ENCODE measurements at places on chromosomes 7 and 10.

- DNase-seq: no peak
Measured at GRCh38 chr7:76380623-76380966, 21.8 kb upstream of the YWHAG start.

GRCh38 chr7:76261329-76261728 lies 41.1 kb upstream of the HSPB1 start:
- no peak for DNase-seq

DNA sequence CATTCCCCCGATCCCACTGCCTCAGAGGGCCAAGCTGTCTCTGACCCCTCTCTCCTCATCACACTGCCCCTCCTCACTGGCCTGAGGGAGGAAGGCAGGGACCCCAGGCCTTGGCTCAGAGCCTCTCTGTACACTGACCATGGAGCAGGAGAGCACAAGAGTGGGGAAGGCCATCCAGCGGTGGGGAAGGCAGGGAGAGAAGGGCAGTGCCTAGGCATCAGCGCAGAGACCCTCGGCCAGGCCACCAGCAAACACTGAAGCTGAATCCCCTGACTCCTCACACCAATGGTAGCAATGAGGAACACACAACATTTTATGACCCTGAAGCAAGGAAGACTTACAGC lies 14.8 kb downstream of the OGDHL start:
- DNase-seq: no peak

GRCh38 chr7:96236198-96237039 lies 85.5 kb downstream of the SLC25A13 start:
- peak; percentile 66 for DNase-seq

DNA sequence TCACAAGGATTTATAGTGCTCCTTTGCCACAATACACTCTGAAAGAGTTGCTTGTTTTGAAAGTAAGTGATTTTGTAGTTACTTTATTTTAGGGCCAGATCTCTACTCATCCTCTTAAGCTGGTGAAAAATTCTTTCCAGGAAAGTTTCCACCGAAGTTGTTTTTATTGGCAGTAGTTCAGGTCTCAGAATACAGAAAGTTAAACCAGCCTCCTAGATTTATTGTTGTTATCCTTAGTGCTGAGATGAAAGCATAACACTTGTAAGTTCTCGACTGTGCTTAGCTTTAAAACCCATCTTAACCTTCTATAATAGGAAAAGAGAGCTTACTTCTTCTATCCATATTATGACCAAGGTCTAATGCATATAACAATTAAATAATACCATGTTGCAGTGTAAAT lies 5.5 kb downstream of the AP3M1 start:
- DNase-seq: no peak

- DNase-seq: no peak
Measured at GRCh38 chr10:75223507-75223906, 12.2 kb downstream of the COMTD1 start.

- DNase-seq: no peak
Measured at GRCh38 chr10:26278295-26278694, 61.7 kb downstream of the GAD2 start.

DNA sequence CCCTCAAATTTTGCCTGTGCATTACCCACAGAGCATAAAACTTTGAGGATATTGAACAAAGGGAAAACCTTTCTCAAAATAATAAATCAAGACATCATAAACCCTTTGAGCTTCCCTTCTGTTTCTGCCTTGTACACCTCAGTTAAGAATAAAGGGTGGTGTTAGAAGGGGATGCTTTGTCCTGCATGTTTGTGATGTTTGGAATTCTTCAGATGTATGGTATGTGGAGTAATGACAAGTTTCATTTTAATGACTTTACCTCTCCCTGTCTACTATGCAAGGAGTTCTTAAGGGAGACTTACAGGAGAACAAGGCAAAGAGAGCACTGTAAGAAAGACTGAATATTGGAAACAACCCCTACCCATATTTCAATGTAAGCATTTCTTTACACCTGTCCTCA lies 99.2 kb downstream of the HECW1 start:
- DNase-seq: no peak

DNA sequence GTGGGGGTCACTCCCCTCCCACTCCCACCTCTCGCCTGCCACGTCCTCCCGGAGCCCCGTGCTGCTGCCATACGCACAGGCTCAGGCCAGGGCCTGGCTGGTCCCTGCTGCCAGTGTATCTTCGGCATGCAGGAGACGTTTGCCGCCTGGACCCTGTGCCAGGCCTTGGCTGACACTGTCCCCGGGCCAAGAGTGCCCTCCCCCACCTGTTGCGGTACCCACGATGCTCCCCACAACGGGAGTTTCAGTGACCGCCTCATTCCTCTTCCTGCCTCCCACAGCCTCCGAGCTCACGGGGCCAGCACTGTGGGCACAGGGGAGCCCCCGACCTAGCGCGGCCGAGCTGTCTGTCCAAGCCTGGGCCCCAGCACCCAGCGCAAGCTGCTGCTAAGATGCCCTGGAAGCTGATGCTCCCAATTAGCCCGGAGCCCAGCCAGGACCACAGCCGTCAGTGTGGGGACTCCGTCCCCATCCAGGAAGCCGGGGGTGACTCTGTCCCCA lies 7.4 kb downstream of the TTYH3 start:
- no peak for DNase-seq

GRCh38 chr10:48632166-48632565 lies 27.3 kb upstream of the ARHGAP22 start:
- no peak for DNase-seq

DNA sequence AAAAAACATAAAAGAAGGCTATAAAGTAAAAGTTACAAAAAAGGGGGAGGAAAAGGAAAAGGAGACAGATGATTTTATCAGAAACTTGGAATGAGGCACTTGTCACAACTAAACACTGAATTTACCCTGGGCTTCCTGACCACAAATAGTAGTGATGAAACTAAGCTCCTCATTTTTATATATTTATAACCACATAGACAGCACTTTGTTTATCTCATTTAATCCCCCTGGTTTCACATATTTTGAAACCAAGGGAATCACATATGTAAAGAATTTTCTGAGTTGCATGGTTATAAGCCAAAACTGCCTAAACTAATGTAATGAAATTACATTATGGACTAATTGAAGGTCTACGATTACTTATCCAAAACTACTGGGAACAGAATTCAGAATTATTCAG lies 39.6 kb upstream of the MET start:
- DNase-seq: no peak

DNA sequence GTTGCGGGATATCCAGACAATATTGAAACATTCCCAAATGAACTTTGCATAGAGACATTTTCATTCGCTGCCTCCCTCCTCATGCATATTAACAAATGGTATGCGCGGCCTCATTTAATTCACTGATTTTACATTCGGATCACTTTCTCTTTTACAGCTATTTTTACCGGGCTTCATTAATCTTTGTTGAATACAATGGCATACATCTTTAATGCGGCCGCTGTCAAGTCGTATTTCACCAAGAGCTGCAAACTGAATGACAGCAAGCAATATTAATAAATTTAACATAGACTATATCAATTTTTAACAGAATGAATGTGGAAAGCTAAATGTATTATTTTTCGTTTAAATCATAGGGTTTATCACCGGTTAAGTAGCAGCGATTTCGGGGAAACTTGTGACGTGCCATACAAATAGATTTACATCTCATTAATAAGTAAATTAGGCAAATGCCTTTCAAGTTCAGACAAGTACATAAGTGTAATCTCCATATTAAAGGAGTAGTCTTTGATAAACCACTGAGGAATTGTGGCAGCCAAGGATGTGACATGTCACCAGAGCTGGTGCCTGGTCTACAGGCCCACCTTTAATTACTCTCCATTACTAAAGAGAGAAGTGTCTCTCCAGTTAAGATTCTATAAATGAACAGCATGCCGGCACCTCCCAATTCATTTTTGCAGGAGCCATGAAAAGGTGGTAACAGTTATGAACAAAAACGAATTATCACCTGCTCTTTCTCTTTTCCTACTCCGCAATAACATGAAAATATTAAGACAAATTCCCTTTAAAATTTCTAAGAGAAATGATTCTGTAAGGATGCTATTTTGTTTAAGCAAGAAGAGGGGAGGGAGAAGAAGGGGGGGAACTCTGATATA lies 568.9 kb upstream of the MKI67 start:
- DNase-seq: no peak

DNA sequence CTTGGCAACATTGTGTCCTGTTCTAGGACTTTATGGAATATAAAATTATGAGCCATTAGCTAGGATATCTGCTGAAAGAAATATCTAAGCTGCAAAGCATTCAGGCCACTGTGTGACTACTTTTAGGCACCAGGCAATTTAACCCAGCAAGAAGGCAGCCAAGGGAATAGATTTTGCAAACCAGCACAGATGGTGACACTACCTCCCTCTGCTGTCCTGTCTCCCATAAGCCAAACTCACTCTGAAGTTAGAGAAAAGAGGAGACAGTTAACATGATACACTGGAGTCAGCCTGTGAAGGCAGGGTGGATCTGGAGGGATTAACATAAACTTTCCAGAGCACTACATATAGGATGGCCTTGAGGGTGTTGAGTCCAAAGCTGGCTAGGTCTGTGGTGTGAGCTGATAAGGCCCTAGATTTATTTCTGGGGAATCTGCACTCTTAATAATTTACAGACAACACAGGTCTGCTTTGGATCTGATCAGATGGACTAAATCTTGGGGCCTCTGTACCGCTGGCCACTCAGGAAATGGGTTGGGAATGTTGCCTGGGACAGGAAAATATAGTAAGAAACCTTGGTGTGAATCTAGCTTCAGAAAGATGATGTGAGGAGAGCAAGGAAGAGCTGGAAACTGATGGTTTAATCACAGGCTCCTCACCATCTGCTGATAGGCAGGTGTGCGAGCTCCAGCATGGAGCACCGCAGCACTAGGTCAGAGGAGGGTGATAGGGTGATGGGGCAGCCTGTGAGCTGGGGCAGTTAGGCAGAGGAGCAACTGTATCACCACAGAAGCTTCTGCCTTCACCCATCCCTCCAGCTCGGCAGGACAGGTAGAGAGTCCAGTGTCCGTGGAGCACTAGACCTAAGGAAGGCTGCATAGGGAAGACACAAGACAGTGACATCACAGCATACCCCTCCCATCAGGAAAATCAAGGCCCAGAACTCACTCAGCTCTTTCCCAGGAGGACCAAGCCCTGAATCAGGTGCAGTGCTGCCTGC lies 229.9 kb upstream of the PRSS1 start:
- no peak for DNase-seq

DNA sequence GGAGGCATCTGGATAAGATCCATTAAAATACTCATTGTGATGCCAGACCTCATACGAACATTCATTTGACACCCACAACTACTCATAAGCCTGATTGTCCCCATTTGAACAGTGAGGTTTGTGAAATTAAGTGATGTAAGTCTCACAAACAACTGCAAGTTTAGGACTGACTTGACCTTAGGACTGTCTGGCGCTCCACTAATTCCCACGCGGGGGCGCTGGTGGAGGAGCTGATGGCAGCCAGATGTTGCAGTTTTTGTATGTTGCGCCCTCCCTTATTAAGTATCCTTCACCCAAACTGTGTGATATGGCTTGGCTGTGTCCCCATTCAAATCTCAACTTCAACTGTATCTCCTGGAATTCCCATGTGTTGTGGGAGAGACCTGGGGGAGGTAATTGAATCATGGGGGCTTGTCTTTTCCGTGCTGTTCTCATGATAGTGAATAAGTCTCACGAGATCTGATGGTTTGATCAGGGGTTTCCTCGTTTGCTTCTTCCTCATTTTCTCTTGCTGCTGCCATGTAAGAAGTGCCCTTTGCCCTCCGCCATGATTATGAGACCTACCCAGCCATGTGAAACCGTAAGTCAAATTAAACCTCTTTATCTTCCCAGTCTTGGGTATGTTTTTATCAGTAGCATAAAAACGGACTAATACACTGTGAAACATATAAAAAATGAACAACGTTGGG lies 20.3 kb upstream of the TIAL1 start:
- DNase-seq: no peak

GRCh38 chr7:7808626-7809025 lies 90.2 kb upstream of the RPA3 start:
- no peak for DNase-seq

GRCh38 chr10:104937567-104937966 lies 296.5 kb downstream of the SORCS3 start:
- peak; percentile 58 for DNase-seq

DNA sequence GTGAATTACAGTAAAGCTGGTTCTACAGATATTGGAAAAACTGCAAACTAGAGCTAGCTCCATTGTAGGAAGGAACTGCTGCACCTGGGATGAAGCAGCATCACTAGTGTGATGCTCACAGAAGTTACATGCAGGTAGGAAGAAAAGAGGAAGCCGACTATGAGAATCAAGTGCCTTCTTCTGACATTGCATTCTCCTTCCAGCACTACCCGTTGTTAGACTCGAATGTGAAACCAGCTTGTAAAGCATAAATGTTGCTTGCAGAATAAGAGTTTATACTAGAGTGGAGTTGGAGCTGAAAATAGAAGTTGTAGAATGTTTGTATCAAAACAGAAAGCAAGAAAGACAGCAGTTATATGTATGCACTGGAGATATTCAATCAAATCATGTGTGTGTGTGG lies 49.9 kb downstream of the TRIM24 start:
- no peak for DNase-seq

GRCh38 chr10:126421756-126422256 lies 33.5 kb upstream of the ADAM12 start:
- DNase-seq: peak; percentile 68

DNA sequence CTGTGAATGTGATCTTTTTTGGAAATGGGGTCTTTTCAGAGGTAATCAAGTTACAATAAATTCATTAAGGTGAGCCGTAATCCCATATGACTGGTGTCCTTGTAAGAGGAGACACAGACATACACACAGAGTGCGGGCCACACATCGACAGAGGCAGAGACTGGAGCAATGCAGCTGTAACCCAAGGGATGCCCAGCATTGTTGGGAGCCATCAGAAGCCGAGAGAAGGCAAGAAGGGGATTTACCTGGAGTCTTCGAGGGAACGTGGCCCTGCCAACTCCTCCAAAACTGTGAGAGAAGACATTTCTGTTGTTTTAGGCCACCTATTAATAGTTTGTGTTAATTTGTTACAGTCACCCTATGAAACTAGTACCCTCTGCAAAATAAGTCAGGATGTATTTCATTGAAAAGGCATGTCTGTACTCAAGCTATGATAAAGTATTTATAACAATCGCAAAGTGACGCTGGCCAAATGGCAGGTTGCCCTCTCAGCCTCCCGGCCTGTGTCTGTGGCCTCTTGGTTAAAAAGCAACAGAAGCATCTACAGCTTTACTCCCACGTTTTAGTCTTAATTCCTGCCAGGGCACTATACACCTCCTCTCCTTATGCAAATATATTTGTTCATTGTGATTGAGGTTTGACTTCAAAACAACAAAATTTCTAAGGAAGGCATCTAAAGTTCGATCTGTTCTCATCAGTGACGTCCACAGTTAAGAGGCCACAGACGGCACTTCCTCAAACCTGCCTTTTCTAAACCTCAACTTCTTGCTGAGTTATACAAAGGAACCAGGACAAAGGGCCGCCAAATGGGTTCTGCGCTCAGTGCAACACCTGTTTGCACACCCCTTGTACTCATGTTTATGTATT lies 46.8 kb downstream of the HIPK2 start:
- DNase-seq: no peak

DNA sequence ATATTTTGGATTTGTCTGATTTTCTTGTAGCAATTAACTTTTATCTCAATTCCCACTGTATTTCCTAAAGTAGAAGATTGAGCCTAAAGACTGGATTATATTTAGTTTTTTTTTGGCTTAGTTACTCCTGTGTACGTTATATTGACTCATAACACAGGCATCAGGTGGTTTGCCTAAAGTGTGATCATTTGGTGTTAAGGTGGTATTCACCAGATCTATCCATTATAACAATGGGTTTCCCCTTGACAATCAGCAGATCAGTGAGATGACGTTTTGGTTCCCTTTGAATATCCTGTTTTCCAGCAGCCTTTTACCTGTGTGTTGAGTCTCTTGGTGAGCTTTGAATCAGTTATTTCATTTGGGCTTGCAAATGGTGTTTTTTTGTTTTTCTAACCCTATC lies 18.1 kb downstream of the MAPK8 start:
- no peak for DNase-seq

Measured in epithelial cell of esophagus (primary cell).